ENCODE measurements at places on chromosomes 7 and 10. TPM values are rescaled to one million over a fixed set of nuclear protein-coding genes. Genes with fewer than 3 reads are reported as not detected.

WDR37 gene
- 14.8 TPM for total RNA-seq

SCIN gene
- 2.6 TPM for total RNA-seq

POP7 gene
- total RNA-seq, result 22.2 TPM

MSS51 gene
- total RNA-seq, result 3.1 TPM

CYP2E1 gene
- 0.83 TPM for total RNA-seq

CYP2C18 gene
- total RNA-seq, result not detected

FXYD4 gene
- total RNA-seq, result not detected

ZNF727 gene
- total RNA-seq, result 11.8 TPM

KEL gene
- total RNA-seq, result not detected

WNT2 gene
- total RNA-seq, result 0.45 TPM

TFEC gene
- total RNA-seq, result 7.6 TPM

DNA sequence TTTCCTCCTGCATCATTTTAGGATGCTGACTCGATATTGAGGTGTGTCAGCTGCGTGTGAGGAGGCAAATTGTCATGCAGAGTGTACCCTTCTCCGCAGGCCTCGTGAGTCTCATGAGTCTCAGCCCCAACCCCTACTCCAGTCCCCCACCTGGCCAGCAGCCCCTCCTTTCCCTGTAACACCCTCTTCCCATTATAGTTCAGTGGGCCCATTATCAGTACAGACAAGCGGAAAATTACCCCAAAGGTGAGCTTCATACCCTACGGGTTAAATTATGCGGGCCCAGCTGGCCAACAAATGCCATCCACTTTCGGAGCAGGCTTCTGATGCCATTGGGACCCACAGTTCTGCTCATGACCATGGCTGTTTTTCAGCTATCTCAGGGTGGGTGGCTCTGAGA is 25.2 kb downstream of the SFTPD start:
- H3K27me3 ChIP-seq, result no peaks in the 10 kb centered on the region
- H3K4me3 ChIP-seq, result no peak overlapping the region
- no peaks in the 10 kb centered on the region for H3K36me3 ChIP-seq
- H3K4me1 ChIP-seq, result no peaks in the 10 kb centered on the region
- no peak for DNase-seq

- no peaks in the 10 kb centered on the region for H3K27me3 ChIP-seq
- H3K36me3 ChIP-seq, result no peaks in the 10 kb centered on the region
- no peak overlapping the region for H3K4me3 ChIP-seq
- DNase-seq, result no peak
Observed at GRCh38 chr7:80642871-80643270, 4.4 kb downstream of the CD36 start.

DNA sequence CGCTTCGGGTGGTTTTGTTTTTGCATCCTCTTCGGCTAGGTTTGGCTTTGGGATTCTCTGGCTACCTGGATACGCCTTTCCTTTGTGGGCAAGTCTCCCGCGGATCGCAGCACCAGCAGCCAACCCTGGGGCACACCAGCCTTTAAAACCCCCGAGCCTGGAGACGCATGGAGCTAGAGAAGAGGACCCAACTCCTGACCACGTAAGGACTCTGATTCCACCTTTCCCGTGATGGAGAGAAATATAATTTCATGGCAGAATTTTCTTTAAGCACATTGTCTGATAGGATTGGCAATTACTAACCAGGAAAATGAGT is 535.4 kb upstream of the GALNT17 start:
- no peak for DNase-seq
- H3K27me3 ChIP-seq, result no peaks in the 10 kb centered on the region
- no peaks in the 10 kb centered on the region for H3K36me3 ChIP-seq
- no peak overlapping the region for H3K27ac ChIP-seq
- H3K4me1 ChIP-seq, result peaks cover 3% of the 10 kb centered on the region

DNA sequence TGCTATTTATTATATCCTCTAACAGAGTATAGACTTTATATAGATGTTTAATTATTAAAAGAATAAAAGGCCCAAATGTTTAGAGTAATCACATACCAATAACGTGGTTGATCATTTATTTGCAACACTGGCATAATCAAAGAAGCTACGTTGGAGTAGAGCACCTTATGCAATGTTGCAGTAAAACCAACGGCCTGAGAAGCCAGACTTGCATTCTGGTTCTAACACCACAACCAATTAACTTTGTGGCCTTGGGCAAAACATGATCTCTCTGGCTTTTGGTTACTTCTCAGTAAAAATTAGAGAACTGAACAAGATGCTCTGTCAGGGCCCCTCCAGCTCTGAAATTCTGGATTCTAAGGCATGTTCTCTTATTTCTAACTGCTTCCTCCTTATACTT is 476.2 kb downstream of the GRM8 start:
- H3K4me3 ChIP-seq, result no peak overlapping the region
- H3K4me1 ChIP-seq, result no peaks in the 10 kb centered on the region
- no peaks in the 10 kb centered on the region for H3K27me3 ChIP-seq
- H3K36me3 ChIP-seq, result no peaks in the 10 kb centered on the region
- DNase-seq, result no peak
- no peak overlapping the region for H3K27ac ChIP-seq

GRCh38 chr10:71402005-71402404 is 5.3 kb downstream of the CDH23 start:
- peaks cover 7% of the 10 kb centered on the region for H3K4me1 ChIP-seq
- no peaks in the 10 kb centered on the region for H3K27me3 ChIP-seq
- no peak overlapping the region for H3K27ac ChIP-seq
- DNase-seq, result no peak

DNA sequence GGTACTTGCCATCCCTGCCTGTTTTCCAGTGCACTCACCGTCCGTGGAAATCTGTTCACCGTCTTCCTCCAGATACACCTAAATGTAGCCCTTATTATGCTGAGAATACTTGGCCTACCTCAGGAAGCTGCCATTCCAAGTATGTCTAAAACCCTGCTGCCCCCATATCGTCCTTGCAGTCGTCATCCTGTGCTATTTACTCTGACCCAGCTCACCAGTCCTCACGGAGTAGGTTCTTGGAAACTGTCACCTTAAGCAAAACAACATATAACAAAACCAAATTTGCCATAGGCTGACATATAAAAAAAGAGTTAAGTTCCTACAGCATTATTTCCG is 880 bp upstream of the PIP4K2A start:
- no peak for DNase-seq
- H3K27ac ChIP-seq, result no peak overlapping the region
- H3K36me3 ChIP-seq, result no peaks in the 10 kb centered on the region
- no peak overlapping the region for H3K4me3 ChIP-seq
- H3K27me3 ChIP-seq, result no peaks in the 10 kb centered on the region

- DNase-seq, result no peak
- H3K4me3 ChIP-seq, result no peak overlapping the region
- H3K27ac ChIP-seq, result no peak overlapping the region
- no peaks in the 10 kb centered on the region for H3K27me3 ChIP-seq
- no peaks in the 10 kb centered on the region for H3K4me1 ChIP-seq
- no peaks in the 10 kb centered on the region for H3K36me3 ChIP-seq
Observed at GRCh38 chr10:77801474-77802161, 124.9 kb downstream of the DLG5 start.

DNA sequence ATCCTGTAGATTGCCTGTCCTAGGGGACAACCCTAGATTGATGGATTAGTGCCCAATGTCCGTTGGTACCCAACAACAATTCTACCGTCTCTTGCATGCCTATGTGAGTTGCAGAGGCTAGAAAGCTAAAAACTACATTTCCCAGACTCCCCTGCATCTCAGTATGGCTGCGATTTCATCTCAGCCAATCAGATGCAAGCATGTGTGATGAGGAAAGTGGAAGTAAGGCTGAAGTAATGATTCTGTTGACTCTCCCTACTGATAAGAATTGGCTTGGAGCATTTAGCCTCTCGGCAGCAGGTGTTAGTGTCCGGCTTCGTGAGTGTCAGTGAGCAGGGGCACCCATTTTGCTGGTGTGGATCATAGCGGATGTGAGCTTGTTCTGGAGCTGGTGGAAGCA is 171.9 kb downstream of the FGFR2 start:
- H3K27ac ChIP-seq, result no peak overlapping the region
- H3K4me3 ChIP-seq, result no peak overlapping the region

- no peak overlapping the region for H3K27ac ChIP-seq
- peaks cover 25% of the 10 kb centered on the region for H3K4me1 ChIP-seq
- no peaks in the 10 kb centered on the region for H3K27me3 ChIP-seq
- no peaks in the 10 kb centered on the region for H3K36me3 ChIP-seq
- DNase-seq, result no peak
- no peak overlapping the region for H3K4me3 ChIP-seq
Observed at GRCh38 chr10:43965918-43966570, 317.4 kb upstream of the ZNF32 start.

- H3K4me3 ChIP-seq, result no peak overlapping the region
- H3K27me3 ChIP-seq, result no peaks in the 10 kb centered on the region
- H3K36me3 ChIP-seq, result no peaks in the 10 kb centered on the region
- no peaks in the 10 kb centered on the region for H3K4me1 ChIP-seq
- H3K27ac ChIP-seq, result no peak overlapping the region
Observed at GRCh38 chr7:115775981-115776380, 254.6 kb downstream of the TFEC start.

- no peaks in the 10 kb centered on the region for H3K4me1 ChIP-seq
- DNase-seq, result no peak
- no peaks in the 10 kb centered on the region for H3K36me3 ChIP-seq
- H3K4me3 ChIP-seq, result no peak overlapping the region
- no peaks in the 10 kb centered on the region for H3K27me3 ChIP-seq
- no peak overlapping the region for H3K27ac ChIP-seq
Observed at GRCh38 chr7:13115855-13116254, 428.4 kb downstream of the ARL4A start.

DNA sequence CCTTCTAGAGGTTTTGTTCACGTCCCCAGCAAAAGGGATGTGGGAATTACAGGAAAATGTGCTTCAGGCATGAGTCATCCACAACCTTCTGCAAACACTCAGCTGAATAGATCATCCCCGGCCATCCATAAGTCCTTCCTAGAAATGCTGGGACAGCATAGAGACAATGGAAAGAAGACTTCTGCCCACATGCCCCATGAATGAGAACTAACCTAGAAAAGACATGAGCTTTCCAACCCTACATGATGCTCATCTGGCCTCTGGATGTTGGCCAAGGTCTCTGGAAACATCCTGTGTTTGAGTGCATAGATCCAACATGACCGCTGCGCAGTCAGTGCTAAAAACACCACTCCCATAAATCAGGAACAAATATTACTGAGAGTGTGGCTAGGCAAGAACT is 277.5 kb downstream of the PLXNA4 start:
- DNase-seq, result no peak
- no peaks in the 10 kb centered on the region for H3K27me3 ChIP-seq
- no peak overlapping the region for H3K27ac ChIP-seq
- H3K4me3 ChIP-seq, result no peak overlapping the region
- H3K4me1 ChIP-seq, result no peaks in the 10 kb centered on the region
- no peaks in the 10 kb centered on the region for H3K36me3 ChIP-seq

DNA sequence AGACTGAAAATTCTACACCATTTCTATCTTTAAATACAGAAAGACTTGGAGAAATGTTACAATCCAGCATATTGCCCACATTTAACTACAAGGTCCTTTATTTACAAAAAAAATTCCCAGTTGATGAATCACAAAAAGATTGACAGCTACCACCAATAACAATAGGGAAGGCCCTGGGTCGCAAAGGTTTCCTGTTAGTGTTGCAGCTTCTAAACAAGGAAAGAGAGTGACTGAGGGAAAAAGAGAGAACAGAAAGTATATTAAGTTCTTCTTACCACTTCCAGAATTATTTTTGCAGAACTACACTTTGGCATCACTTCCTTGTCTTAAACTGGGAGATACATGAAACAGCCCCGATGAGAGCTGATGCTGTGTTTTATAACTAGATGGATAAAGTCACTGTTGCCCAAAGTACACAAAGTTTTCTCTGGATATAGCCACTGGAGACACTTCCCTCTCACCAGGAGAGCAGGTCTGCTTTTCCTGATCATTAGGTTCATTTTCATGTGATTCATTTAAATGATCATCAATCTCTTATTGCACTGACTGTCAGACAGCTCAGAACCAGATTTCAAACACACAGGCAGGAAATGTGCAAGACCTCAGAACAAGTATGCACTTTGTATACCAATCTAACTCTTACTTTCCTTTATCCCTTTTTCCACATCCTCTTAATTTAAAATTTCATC is 57.0 kb downstream of the SHTN1 start:
- no peaks in the 10 kb centered on the region for H3K27me3 ChIP-seq
- H3K4me1 ChIP-seq, result no peaks in the 10 kb centered on the region
- no peak overlapping the region for H3K27ac ChIP-seq
- H3K36me3 ChIP-seq, result no peaks in the 10 kb centered on the region
- H3K4me3 ChIP-seq, result no peak overlapping the region
- no peak for DNase-seq

DNA sequence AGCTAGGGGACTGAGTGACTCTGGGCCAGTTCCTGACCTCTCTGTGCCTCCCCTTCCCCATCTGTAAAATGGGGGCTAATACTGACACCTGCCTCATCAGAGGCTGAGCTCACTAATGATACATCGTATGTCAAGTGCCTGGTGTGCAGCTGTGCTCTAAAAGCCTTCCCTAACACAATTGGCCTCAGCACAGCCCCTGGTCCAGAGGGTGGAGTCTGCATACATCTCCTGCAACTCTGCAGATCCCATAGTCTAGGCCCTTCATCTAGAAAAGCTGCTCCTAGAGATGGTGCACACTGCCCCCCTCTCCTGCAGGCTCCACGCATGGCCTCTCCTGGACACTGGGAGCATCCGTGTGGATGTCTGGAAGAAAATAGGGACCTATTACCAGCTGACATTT is 255.0 kb downstream of the RPS24 start:
- H3K4me3 ChIP-seq, result no peak overlapping the region
- H3K27me3 ChIP-seq, result no peaks in the 10 kb centered on the region
- H3K36me3 ChIP-seq, result no peaks in the 10 kb centered on the region
